ENCODE measurements at places on chromosomes 6 and 20.

DNA sequence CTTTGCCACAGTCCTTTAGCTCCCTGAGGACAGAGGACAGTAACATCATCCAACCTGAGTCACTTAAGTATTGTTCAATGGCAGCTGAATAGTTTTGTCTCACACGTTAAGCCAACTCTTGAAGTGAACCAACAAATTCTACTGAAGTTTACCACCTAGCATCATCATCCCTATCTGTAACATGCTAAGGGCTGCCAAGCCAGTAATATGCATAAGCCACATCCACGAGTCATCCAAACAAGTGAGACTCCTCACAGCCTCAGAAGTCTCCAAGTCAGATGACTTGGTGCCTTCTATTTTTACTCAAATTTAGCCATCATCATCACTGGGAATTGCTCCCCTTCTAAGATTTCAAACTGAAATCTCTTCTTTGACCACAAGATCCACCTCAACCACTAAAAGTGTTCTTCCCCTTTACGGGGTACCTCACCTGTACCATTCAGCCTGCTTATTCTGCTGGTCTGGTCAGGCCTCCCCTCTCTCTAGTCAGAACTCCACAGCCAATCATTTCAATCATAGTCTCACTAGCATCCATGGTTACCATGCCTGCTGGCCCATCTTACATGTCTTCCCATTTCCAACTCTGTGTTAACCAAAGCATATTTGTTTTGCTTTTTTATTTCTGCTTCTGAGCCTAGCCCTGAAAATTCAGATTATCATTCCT lies 73.7 kb downstream of the DTNBP1 start:
- DNase-seq: peak; percentile 23

DNA sequence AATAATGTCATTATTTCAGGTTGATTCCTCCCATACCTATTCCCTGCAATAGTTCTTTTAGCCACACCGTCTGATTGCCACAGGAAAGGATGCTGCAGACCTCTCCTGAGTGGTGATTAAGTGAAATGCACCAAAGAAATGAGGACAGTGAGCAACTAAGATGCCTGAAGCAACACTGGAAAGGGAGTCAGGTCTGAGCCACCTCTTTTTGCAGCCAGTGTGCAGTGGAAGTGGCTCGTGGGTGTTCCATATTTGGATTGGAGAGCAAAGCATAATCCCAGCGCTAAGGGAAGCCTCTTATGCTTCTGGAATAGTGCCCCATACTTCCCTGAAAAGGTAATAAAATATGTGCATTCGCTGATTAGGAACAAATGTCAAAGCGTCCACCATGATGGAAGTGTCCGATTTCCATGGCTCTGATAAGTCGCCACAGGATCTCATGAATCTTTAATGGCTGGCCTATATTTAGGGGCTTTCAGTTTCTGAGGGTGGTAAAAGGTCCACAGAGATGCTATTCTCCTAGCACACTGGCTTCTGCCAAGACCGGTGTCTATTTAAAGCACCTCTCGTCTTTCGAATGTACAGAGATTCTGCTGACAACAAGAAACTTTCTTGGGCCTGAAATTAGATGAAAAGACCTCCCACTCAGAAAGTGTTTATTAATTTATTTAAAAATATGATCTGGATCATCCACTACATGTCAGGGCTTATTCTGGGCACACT lies 253.9 kb downstream of the SLC24A3 start:
- DNase-seq: no peak

DNA sequence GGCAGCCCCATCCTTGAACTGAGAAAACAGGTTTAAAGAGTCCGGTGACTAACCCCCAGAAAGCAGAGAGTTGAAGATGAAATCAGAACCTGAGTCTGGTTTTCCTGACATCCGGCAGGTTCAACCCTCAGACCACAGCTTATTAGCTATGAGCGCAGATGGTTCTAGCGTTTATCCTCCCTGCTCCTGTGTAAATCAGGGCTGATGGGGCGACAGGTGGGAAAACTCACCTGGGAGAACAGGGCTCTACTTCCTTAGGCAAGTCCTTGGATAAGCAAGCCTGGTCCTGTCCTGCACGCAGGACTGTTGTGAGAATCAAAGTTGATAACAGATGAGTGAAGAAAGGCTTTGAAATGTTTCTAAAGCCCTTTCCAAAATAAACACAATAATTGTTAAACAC lies 31.4 kb downstream of the GHRH start:
- DNase-seq: no peak

- DNase-seq: no peak
These were observed 353.8 kb upstream of the RSPO3 start for GRCh38 chr6:126764671-126765070.

DNA sequence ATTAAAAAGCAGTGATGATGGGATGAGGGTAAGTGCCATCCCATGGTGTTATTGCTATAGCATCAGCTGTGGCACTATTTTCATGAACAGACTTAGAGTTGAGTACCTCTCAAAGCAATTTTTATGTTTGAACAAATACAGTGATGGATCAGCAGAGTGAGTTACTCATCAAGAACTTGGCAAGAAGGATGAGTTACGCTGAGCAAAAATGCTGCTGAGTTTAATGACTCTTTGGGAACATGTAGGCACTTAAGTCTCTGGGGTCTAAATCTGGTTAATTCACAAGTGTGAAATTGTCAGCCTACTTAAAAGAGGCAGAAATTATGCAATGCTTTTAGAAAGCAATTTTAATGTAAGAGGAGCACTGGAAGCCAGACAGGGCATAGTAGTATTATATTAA lies 78.5 kb upstream of the AHI1 start:
- no peak for DNase-seq
